ENCODE measurements at places on chromosomes 4 and X. TPM values are rescaled to one million over a fixed set of nuclear protein-coding genes. Genes with fewer than 3 reads are reported as not detected.

NAA11 gene
- not detected for total RNA-seq

SHROOM3 gene
- total RNA-seq = 10.6 TPM

PRRG1 gene
- 15.2 TPM for total RNA-seq

GC gene
- total RNA-seq = not detected

GATA1 gene
- not detected for total RNA-seq

ITIH6 gene
- total RNA-seq = not detected
